GM20000 (cell line): ENCODE measurements at places on chromosomes 1 and 21.
A peak's percentile ranks its signal among the peaks of the same experiment; 100 is the strongest.

DNA sequence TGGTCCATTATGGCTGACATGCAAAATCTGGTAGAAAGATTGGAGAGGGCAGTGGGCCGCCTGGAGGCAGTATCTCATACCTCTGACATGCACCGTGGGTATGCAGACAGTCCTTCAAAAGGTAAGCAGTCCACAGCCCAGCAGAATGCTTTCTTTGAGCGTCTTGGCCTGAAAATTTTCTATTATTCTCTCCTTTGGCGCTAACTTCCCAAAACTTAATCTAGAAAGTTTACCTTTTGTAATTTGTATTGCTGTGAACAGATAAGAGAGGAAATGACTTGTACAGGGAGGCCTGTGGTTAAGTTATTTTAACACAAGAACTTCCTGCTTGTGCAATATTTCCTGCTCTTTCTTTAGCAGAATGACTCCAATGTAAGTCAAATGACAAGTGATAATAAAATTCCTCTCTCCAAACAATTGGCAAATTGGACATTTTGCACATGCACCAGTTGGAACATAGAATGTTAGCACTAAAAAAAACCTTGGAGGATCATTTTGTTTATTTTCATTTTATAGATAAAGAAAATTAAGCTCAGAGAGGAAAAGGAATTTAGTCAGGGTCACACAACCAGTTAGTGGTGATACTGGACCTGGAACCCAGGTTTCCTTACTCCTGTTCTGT lies 18.9 kb downstream of the CAP1 start:
- no peak for DNase-seq

DNA sequence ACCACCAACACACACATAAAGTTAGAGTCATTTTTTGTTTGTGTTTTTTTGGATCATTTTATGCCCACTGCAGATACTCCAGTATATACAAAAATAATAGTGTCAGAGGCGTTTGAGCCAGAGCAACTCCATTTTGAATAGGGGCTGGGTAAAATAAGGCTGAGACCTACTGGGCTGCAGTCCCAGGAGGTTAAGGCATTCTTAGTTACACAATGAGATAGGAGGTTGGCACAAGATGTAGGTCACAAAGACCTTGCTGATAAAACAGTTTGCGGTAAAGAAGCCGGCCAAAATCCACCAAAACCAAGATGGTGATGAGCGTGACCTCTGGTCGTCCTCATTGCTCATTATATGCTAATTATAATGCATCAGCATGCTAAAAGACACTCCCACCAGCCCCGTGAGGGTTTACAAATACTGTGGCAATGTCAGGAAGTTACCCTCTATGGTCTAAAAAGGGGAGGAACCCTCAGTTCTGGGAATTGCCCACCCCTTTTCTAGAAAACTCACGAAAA lies 40.6 kb downstream of the GJA5 start:
- no peak for DNase-seq

- no peak for DNase-seq
These were observed 177.7 kb downstream of the ADSS2 start for GRCh38 chr1:244273845-244274619.

- DNase-seq, result no peak
These were observed 60.3 kb downstream of the UBE2T start for GRCh38 chr1:202281316-202282024.

- no peak for DNase-seq
These were observed 43.6 kb downstream of the DMRTB1 start for GRCh38 chr1:53502641-53503432.

DNA sequence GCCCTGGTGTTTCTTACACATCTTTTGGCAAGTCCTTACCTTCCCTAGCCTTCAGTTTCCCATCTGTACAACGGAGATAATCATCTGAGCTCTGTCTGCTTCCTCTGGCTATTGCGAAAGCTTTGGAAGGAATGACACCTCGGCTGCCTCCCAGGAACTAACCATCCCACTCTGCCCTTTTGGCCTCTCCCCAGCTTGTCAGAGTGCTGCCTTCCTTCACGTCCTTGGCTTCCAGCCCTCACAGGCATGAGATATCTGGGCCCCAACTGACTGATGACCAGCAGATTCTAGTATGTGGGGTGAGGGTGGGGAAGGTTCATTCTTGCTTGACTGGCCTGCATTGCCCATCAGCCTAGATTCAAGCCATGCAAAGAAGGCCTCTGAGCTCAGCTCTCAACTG lies 253.1 kb upstream of the FGGY start:
- no peak for DNase-seq

- DNase-seq, result no peak
These were observed 161.8 kb upstream of the PDE4B start for GRCh38 chr1:65630855-65631254.

DNA sequence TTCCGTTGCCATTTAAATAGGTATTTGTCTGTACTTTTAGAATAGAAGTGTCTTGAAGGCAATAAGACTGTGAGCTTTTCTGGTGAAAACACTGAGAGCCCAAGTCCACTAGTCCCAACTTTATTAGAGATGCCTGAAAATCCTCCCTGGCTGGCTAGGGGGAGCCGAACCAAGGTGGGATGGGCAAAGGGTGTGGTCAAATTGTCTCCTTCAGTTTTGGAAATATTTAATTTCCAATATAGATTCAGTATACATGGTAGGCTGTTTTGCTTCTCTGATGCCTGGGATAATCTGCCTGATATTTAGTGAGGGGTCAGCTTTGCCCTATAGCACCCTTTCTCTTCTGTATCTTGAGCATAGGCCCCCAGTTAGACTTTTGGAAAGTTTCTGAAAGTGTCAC lies 3.5 kb downstream of the ROR1 start:
- no peak for DNase-seq

GRCh38 chr21:41967708-41968107 lies 13.9 kb upstream of the C2CD2 start:
- DNase-seq, result no peak

GRCh38 chr1:8004113-8004802 lies 21.9 kb downstream of the ERRFI1 start:
- no peak for DNase-seq

DNA sequence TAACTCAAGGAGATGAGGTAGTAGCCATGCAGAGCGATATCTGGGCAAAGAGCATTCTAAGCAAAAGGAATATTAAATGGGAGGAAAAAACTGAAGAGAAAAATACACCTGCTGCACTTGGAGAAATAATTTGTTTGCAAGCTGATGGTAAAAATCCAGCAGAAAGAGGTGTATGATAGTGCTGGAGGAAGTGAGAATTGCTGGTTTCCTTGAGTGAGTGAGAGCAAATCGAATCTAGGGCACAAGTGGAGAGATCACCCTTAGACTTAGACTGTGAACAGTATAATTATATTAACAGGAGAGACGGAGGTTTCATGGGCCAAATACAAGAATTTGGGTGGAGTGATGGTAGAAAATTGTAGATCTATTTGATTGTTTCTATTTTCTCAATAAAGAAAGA lies 2.7 kb upstream of the CR1 start:
- DNase-seq, result no peak

DNA sequence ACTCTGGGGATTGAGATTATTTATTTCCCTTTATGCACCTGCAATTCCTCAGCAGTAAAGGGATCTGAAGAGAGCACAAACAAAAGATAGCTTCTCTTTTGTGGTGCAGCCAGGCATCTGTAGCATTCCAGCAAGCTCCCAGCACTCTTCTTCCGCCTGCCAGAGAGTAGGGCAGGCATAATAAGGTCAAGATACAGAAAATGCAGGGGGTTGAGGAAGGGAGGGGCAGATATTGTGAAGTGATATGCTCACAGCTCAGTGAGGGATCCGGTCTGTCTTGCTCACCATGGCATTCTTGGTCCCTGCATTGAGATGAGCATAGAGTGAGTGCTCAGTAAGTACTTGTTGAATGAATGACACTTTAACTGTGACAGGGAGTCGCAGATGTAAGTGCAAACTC lies 23.9 kb downstream of the FASLG start:
- DNase-seq, result no peak

GRCh38 chr1:8494681-8495080 lies 176.8 kb downstream of the SLC45A1 start:
- DNase-seq, result no peak

- DNase-seq, result no peak
These were observed 48.1 kb downstream of the LHX9 start for GRCh38 chr1:197965132-197965840.

DNA sequence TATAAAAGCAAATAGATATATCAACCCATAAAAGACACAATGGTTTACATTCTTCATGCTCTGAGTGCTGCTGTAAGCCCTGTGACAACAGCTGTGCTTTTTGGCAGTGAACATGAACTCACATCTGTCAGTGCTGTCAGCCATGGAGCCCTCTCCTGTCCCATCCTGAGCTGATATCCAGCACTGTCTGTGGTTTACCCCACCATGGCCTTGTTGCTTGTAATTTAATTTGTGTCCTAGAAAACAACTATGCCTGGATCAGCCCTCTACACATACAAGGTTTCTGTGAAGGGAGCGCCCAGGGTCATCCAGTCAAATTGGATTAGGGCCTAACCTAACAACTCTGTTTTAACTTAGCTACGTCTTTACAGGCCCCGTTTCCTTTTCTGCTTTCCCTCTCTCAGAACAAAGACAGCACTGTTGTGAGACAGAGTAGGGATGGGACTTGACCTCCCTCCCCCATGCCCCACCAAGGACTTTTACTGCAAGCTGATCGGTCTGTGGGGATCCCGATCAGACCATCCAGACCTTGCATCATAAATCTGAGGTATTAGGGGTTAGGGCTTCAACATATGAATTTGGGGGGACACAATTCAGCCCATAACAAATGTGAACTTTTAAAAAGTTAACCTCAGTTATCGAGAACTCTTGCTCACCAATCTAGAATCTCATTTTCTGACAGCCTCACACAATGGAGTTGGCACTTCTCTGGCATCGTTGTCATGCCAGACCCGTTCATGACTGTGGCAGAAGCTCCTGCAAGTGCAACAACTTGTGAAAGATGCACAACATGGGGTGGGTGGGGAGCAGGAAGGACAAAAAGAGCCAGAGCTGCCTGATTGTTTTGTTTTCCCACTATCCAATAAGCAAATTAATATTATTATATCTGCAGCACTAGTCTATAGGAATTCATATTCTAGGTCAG lies 16.4 kb upstream of the SLC44A3 start:
- DNase-seq, result no peak

- no peak for DNase-seq
These were observed 16.4 kb downstream of the SPSB1 start for GRCh38 chr1:9309080-9309479.

- no peak for DNase-seq
These were observed 21.3 kb downstream of the FAM20B start for GRCh38 chr1:179046808-179047635.

- DNase-seq, result no peak
These were observed 61.4 kb upstream of the CD34 start for GRCh38 chr1:207972337-207972736.

DNA sequence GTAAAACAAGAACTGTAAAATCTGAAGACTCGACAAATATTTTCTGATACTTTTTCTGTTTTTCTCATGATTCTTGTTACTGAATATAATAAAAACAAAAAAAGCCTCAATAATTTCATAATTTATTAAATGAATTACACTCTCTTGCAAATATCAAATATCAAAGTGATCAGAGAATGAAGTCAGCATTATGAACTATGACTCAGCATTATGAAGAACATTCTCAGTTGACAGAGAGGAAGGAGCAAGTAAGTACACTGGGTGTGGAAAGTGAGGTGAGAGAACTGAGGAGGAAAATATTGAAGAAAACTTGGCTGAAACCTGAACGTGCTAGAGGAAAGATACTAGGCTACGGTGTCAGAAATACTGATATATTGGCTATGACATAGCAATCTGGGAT lies 529.5 kb downstream of the KCNT2 start:
- no peak for DNase-seq

GRCh38 chr1:65846866-65847265 lies 54.2 kb downstream of the PDE4B start:
- no peak for DNase-seq

GRCh38 chr1:179038528-179039281 lies 13.0 kb downstream of the FAM20B start:
- DNase-seq, result no peak

DNA sequence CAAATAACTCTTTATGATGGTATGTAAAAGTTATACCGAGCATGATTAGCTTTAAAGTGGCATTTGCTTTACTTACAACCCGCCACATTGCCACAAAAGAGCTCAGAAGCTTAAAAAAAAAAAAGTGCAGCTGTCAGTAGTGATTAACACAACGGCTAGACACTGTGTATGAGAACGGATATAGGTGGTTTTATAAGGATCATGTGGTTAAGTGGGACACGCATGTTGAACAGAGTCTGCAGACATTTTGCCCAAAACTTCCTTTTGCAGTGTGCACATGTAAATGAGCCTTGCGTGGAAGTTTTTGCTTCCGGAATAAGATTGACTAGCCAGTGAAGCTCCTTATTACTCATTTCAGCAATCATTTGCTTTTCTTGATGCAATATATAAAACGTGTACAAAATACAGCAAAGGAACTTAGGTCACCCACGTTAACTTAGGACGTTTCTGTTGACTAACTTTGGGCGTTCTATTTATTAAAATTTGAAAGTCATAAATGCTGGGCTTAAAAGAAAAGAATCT lies 58.7 kb upstream of the RGS1 start:
- peak; percentile 73 for DNase-seq

GRCh38 chr1:32091176-32091575 lies 16.7 kb upstream of the KPNA6 start:
- no peak for DNase-seq

GRCh38 chr21:44866780-44867179 lies 6.7 kb downstream of the PTTG1IP start:
- DNase-seq, result no peak
